Mucosa of gallbladder (tissue), 1 donor: ENCODE measurements at places on chromosomes 12 and 14.

DNA sequence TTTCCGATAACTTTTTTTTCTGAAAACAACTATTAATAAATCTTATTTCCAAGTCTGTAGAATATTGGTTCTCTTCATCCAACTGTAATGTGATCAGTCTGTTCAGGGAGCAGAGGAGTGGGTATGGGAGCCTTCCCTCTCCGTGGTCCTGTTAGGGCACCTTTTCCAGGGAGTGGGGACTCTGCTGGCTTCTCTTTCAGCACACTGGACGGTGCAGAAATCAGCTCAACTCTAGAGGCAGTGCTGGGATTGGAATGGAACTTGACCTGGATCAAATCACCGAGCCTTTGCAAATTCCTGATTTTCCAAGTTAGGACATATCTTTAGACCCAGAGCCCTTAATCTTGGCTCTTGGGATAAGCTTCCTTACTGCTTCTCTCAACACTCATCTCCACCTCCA lies 630.4 kb downstream of the DIO2 start:
- no peak for DNase-seq

DNA sequence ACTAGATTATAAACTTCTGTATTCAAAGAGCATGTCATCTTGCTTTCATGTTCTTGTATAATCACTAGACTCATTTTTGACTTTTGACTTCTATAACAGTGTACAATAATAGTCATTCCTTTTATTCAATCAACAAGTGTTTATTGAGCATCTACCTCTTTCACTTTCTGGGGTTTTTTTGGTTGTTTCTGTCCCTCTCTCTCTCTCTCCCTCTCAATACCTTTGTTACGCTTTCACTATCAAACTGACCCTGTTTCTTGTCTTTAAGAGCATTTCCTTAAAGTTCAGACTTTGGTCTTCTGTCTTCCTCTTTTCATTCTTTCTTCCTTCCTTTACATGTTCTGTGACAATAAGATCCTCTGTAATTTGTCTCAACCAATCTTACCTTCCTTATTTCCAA lies 49.5 kb downstream of the GPR137C start:
- DNase-seq, result no peak

- no peak for DNase-seq
Observed at GRCh38 chr12:64219145-64219544, 3.0 kb downstream of the KICS2 start.

GRCh38 chr14:102485693-102486512 lies 23.7 kb downstream of the ANKRD9 start:
- no peak for DNase-seq

- peak; percentile 75 for DNase-seq
Observed at GRCh38 chr14:52068615-52069306, at the start of gene NID2. Gene NID2, minus strand, starts transcription at chr14:52069059. Its CDS starts 65 bp downstream, at chr14:52068994.

DNA sequence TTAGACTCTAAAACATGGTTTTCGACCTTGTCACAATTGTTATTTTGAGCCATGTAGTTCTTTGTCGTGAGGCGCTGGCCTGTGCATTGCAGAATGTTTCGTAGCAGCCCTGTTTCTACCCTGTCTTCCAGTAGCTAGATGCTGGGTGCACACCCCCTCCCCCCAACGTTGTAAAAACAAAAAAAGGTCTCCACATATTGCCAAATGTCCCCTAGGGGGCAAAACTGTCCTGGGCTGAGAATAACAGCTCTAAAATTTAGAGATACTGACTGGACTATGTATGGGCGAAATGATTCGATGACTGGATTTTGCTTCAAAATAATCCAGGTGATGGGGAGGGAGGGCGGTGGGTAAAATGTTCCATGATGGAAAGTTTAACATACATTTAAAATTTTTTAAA lies 126.1 kb upstream of the FUT8 start:
- no peak for DNase-seq

GRCh38 chr14:101628471-101628966 lies 67.2 kb downstream of the DIO3 start:
- DNase-seq, result peak; percentile 70

DNA sequence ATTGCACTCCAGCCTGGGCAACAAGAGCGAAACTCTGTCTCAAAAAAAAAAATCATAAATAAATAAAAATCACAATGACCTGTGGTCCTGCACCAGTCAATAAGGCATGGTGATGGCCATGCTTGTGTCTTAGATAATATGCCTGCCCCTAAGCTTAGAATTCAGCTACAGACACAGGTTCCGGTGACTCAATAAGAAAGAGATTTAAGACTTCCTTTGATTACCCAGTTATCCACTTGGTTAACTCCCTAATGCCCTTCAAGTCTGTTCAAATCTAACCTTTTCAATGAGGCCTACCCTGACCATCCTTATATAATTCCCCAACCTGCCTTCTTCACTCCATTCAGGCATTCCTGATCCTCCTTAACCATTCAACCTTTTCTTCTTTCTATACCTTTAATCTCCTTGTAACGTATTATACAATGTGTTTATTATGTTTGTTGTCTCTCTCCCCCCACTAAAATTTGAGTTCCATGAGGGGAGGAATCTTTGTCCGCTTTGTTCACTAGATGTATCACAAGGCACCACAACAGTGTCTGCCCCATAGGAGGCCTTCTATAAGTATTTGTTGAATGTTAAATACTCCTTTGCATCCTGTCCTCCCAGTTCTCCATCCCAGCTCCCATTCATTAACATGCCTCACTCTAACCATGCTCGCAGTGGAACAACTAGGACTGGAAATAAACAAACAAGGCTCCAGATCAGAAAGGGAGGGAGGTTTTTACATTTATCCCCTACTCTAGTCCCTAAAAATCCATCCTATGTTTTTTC lies 8.9 kb downstream of the MAP4K5 start:
- no peak for DNase-seq

DNA sequence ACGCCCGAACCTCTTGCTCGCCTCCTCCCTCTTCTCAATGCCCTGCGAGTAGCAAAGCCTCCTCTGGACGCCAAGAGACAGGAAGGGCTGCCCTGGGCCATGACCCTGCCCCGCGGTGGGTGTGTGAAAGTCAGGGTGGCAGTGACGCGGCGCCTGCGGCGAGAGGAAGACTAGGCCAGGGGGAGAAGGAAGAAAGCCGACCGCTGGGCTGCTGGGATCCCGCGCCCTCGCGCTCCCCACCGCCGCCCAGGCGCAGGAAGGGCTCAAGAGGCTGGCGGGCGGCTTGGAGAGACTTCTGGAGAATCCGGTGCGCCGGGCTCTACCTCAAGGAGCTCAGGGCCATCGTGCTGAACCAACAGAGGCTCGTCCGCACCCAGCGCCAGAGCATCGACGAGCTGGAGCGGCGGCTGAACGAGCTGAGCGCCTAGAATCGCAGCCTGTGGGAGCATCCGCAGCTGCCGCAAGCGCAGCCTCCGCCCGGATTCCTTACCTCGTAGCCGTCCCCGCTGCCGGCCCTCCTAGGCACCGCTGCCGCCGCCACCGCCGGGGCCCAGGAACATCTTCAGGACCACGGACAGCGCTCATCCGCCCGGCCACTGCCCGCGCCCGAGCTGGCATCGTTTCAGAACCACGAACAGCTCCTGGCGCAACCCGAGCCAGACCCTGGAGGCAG lies 105.0 kb upstream of the PRB2 start:
- DNase-seq, result peak; percentile 90

DNA sequence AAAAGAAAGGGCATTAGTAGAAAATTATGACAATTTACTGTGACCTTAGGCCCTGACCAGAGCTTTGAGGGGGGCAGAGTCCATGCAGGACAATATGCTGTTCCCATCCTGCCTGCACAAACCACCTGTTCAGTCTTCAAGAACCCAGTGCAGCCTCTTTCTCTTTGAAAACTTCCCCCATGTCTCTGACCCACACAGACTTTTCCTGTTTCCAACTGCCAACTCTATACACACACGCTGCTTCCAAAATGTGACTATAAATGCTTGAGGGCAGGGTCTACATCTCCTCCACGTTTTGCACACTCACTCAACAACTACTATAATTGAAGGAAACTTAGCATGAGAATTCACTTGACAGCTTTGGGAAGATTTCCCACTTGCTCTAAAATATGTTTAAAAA lies 36.6 kb upstream of the SYCP3 start:
- DNase-seq, result no peak

GRCh38 chr12:131209082-131210070 lies 255.7 kb downstream of the ADGRD1 start:
- DNase-seq, result no peak

GRCh38 chr12:52416795-52417194 lies 10.7 kb upstream of the KRT82 start:
- no peak for DNase-seq

DNA sequence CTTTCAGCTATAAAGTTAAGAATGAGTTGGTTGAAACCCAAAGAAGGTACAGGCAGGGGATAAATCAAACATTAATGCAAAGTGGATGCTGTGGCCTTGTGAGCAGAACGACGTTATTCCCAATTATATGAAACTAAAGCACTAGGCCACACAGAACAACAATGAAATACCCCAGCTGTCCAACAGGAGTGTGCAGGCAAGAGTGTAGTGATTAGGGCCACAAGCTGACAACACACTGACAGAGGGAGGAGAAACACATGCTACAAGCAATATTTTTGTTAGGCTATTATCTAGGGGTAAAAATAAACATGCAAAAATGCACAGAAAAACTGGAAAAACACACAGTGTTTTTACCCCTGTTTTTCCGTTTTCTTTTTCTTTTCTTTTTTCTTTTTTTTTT lies 15.0 kb downstream of the MAP3K9 start:
- DNase-seq, result no peak

DNA sequence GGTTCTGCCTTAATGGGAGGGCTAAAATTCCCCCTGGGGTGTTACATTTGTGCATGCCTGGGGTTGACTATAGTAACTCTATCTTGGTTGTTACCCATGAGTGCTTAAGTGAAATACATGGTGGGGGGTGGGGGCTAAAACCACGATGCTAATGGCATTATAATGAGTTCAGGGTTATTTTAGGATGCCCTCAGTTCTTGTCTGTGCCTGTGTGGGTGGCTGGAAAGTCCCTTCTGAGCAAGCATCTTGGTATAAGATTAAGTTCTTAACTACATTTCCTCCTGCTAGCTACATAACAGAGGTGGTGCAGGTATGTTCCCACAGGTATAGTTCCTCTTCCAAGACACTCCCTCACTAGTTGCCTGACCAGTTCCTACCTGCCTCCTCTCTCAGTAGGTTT lies 822.3 kb downstream of the LRFN5 start:
- no peak for DNase-seq

DNA sequence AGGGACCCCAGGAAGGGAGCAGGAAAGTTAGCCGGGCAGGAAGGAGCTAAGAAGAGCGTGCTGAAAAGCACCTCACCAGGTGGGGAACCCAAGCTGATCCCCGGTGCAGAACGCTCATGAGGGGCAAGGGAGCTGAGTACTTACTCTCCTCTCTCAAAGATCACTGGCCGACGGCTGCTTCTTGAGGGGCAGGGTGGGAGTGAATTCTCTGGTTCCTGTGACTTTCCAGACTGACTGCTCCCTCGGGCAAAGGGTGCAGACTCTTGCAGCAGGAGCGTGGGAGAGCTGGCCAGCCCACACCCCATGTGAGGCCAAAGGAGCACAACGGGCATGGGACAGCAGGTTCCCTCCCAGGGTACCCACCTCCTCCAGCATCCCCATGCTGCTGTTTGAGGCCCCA lies 44.9 kb upstream of the DIO3 start:
- no peak for DNase-seq

GRCh38 chr14:105394714-105395537 lies 3.4 kb upstream of the TEX22 start:
- no peak for DNase-seq

- no peak for DNase-seq
Observed at GRCh38 chr14:87869619-87870583, 123.1 kb downstream of the GALC start.

DNA sequence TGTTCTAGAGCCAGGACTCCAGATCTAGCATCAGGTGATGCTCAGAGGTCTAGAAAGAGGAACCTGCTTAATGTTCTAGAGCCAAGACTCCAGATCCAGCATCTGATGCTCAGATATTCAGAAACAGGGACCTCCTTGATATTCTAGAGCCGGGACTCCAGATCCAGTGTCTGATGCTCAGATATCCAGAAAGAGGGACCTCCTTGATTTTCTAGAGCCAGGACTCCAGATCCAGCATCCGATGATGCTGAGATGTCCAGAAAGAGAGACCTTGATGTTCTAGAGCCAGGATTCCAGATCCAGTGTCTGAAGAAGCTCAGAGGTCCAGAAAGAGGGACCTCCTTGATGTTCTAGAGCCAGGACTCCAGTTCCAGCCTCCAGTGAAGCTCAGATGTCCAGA lies 36.9 kb downstream of the MEG3 start:
- no peak for DNase-seq

- DNase-seq, result peak; percentile 9
Observed at GRCh38 chr14:100522616-100523099, 64.6 kb downstream of the BEGAIN start.

DNA sequence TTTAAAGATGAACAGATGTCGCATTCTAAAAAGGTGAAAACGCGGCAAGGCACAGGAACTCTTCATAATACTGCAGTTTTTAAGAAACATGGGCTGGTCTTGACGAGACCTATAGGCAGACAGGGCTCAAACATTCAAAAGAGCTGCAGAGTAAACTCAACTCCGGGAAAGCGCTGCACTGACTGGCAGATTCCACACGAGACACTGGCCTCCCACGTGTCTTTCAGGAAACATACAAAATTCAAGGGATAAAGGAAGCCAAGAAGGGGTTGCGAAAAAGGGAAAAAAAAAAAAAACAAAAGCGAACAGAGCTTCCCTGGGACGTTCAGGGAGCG lies 614 bp upstream of the ARF6 start:
- peak; percentile 68 for DNase-seq

DNA sequence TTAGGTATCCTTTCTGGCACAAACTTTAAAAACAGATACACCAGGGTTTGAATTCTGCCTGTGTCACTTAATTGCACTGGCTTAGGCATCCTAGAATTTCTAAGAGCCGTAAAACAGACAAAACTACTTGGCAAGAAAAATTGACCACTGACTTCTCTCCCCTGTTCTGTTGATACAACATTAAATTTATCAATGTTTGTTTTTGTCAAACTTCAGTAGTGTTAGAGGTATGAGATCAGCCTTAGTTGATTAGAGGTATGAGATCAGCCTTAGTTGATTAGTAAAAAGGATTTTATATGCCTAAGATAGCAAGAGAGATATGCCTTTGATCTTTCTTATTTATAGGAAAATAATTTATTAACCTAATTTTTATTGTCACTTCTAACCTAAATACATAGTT lies 283.2 kb downstream of the FBXL14 start:
- DNase-seq, result no peak

DNA sequence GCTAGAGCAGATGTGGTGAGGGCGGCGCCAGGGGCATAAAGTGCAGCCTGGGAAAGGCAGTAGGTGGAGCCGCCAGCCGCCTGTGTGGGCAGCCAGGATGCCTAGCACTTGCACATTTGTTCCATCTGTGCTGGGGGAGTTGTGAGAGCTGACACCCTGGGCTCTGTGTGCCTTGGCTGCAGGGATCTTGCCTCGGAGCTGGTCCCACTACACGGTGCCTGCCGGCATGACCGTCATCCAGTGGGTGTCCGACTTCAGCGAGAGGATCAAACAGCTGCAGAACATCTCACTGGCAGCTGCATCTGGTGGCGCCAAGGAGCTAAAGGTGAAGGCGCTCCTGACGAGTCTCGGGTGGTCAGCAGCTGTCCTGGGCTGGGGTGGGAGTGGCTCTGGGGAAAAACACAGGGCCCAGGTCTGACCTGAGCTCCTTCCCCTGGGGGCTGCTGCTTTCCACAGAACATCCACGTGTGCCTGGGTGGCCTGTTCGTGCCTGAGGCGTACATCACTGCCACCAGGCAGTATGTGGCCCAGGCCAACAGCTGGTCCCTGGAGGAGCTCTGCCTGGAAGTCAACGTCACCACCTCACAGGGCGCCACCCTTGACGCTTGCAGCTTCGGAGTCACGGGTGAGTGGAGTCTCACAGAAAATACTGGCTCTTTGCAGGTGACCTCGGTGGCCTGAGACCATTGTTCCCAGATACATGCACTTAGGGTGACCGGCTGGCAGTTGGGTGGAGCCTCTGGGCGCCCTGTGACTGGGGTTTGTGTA lies 37.4 kb downstream of the HSP90AA1 start:
- no peak for DNase-seq
